ENCODE measurements at places on chromosomes 5 and 9. TPM values are rescaled to one million over a fixed set of nuclear protein-coding genes. Genes with fewer than 3 reads are reported as not detected.

GRCh38 chr5:138439477-138440158, 761 bp downstream of the REEP2 start:
- DNase-seq, result no peak

The OR1N1 gene
- not detected for total RNA-seq

The PCDHB13 gene
- 0.40 TPM for total RNA-seq

The PKD2L2 gene
- 0.94 TPM for total RNA-seq

The FGF1 gene
- total RNA-seq, result 0.41 TPM

Measured in gastrocnemius medialis (tissue), 4 donors.